Smooth muscle cell of trachea (primary cell): ENCODE measurements at places on chromosomes 4 and X. TPM values are rescaled to one million over a fixed set of nuclear protein-coding genes. Genes with fewer than 3 reads are reported as not detected.

The ADGRG4 gene
- total RNA-seq: under 0.01 TPM in 1 of 2 replicates, not detected in the other

The MAEA gene
- total RNA-seq: 78.1 and 81.9 TPM in 2 replicates

The CD40LG gene
- not detected in 2 replicates for total RNA-seq

The TIGD4 gene
- total RNA-seq: 0.17 and 0.29 TPM in 2 replicates

The SH3RF1 gene
- total RNA-seq: 18.7 and 21.7 TPM in 2 replicates

The RXFP1 gene
- 0.73 and 0.83 TPM in 2 replicates for total RNA-seq

The RAB39B gene
- total RNA-seq: 1.3 and 1.7 TPM in 2 replicates

The CYLC1 gene
- total RNA-seq: not detected in 2 replicates

The SHROOM4 gene
- total RNA-seq: 0.33 and 0.44 TPM in 2 replicates

The GSTCD gene
- 10.9 and 17.6 TPM in 2 replicates for total RNA-seq

The LPAR4 gene
- total RNA-seq: 0.50 and 0.58 TPM in 2 replicates

The ETDB gene
- total RNA-seq: not detected in 2 replicates
